ENCODE measurements at places on chromosomes 4 and X. TPM values are rescaled to one million over a fixed set of nuclear protein-coding genes. Genes with fewer than 3 reads are reported as not detected.

STAP1 gene
- not detected for total RNA-seq

OTUD6A gene
- not detected for total RNA-seq

DNA sequence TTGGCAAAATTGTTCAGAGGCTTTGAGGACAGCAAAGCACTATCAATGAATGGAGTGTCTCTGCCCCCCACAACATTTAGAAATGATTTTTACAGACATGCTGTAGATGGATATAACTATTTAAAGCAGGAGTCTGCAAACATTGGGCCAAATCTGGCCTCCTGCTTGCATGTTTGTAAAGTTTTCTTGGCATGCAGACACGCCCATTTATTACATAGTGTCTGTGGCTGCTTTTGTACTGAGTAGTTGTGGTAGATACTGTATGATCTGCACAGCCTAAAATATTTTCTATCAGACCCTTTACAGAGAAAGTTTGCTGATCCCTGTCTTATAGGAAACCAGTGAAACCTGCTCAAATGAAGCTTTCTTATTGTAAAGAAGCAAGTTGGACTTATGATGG lies 45.5 kb upstream of the PHEX start:
- DNase-seq: no peak

IL21 gene
- not detected for total RNA-seq

DNA sequence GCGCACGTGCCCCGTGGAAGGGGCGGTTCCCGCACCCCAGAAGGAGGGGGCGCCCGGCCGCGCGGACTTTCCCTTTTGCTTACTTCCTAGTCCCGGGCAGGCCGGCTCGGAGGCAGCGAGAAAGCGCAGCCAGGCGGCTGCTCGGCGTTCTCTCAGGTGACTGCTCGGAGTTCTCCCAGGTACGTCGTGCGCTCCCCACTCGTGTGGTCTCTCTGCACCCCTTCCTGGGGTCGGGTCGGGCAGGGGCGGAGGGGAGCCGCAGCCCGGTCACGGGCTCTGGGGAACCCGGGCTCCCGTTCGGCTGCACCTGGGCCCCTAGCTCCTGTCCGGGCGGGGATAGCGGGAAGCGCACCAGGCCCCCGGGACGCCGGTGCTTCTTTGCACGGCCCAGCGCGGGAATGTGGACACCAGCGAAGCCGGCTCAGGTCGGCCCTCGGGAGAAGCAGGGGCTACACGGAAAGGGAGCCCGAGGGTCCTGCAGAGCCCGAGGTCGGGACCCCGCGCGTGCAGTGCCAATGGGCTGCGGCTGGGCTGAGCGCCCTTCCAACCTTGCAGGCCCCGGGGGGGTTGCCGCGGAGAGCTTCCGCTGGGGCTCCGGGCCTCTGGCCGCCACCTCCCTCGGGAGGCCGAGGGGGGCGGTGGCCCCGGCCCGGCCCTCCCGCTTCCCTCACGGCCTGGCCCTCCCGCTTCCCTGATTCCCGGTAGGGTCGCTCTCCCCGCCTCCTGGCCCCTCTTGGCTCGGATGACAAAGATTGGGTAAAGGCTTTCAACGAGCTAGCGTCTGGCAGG lies at the start of gene TLR2:
Gene TLR2 (plus strand): TSS at position 99 of the 789 bp plus-strand sequence. CDS start 18,628 bp downstream, outside the sequence.
- no peak for DNase-seq

- no peak for DNase-seq
These were observed 146.7 kb downstream of the TET2 start for GRCh38 chr4:105293360-105293759.

Measured in HT-29 (cell line).